GM12891 (cell line): ENCODE measurements at places on chromosomes 12 and 14.

GRCh38 chr14:100780246-100780645 is 45.7 kb upstream of the MEG3 start:
- DNase-seq: no peak

- no peak for DNase-seq
Observed at GRCh38 chr12:108611884-108612415, 14.1 kb upstream of the TMEM119 start.

GRCh38 chr12:51887476-51888315 is at the start of gene ANKRD33:
TSS of gene ANKRD33 (plus strand) at chr12:51888103. CDS start at chr12:51888187, 84 bp downstream.
- no peak for DNase-seq

- DNase-seq: no peak
Observed at GRCh38 chr12:26338586-26339572, 143.5 kb downstream of the SSPN start.

DNA sequence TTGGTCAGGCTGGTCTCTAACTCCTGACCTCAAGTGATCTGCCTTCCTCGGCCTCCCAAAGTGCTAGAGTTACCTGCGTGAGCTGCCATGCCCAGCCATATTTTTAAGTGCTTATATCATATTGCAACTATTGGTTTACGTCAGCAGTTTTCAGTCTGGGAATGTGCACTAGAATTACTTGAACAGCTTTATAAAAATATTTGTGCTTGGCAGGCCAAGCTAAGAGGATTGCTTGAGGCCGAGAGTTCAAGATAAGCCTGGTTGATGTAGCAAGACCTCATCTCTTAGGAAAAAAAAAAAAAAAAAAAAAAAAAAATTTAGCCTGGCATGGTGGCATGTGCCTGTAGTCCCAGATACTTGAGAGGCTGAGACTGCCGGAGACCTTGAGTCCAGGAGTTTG is 17.1 kb downstream of the KIAA0586 start:
- DNase-seq: no peak

GRCh38 chr14:98507264-98507663 is 764.7 kb downstream of the BCL11B start:
- DNase-seq: no peak

DNA sequence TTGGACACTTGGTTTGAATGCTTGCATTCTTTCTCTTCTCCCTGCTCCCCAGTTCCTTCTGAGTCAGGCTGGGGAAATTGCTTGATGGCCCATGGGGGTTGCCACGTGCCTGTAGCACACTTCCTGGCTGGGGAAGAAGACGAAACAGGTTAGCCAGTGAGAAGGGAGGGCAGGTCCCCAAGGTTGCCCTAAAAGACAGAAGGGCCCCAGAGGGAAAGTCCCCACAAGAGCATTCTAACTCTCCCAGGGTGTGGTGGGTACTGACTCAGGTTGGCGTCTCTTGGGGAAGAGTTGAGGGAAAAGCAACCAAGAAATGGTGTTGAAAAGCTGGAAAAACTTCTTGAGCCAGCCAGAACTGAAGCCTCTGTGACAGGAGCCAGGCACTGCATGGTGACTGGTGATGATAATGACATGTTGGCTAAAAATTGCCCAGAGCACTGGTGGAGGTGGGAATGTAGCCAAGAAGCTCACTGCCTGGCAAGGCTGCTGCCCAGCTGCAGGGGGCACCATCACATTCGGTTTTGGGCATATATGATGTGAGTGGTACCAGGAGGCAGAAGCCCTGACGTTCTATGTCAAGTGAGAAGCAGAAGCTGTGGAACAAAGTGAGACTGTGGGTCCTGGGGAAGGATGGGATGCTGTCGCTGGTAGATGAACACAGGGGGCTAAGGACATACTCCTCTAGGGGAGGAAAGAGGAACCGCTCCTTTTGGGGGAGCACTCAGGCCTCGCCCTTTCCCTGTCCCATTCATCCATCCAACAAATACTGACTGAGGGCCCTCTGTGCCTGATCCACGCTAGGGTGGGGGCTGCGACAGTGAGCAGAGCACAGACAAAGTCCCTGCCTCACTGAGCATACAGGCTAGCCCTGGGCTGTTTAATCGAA is 8.1 kb upstream of the RABGGTA start:
- no peak for DNase-seq

GRCh38 chr14:91036741-91037469 is 23.5 kb downstream of the RPS6KA5 start:
- DNase-seq: no peak
